ENCODE measurements at places on chromosomes 7 and 10.

GRCh38 chr10:66927251-66927935 lies 1.6 kb downstream of the LRRTM3 start:
- no peak for DNase-seq

DNA sequence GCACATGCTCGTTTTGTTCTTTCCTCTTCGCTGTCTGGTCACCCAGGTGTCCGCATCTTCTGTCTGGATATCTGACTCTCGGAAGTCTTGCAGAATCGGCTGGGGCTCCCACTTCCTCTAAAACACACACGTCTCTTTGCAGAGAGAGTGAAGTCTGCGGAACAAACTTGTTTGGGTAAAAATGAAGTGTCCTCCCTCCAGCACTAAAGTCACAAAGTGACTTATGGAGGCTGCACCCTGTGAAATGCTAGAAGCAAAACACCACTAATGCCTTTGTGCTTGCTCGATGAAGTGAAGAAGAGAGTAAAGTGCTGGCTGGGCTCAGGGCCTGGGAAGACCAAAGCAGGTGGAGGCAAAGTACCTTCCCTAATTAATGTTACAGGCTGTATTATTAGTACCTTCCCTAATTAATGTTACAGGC lies 71.4 kb downstream of the FGFR2 start:
- no peak for DNase-seq

GRCh38 chr10:83367036-83367435 lies 772.3 kb upstream of the GHITM start:
- DNase-seq: no peak

GRCh38 chr7:141884539-141885225 lies 31.5 kb upstream of the OR9A4 start:
- no peak for DNase-seq

- DNase-seq: no peak
These were observed 42.2 kb upstream of the CABCOCO1 start for GRCh38 chr10:61620506-61620905.

- DNase-seq: no peak
These were observed 160.5 kb downstream of the SND1 start for GRCh38 chr7:127812540-127812939.

DNA sequence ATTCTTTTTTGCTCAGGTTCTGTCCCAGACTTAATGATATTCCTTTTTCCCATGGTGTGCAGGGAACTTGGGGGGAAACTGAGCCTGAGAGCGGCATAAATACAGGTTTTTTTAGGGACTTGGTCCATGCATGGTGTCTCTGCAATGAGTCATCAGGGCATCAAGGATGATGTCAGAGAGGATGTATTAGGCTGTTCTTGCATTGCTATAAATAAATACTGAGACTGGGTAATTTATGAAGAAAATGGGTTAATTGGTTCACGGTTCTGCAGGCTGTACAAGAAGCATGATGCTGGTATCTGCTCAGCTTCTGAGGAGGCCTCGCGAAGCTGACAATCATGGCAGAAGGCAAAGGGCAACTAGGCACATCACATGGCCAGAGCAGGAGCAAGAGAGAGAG lies 185.4 kb downstream of the RAB11FIP2 start:
- DNase-seq: peak; percentile 9

GRCh38 chr7:142626420-142627035 lies 122.7 kb upstream of the PRSS1 start:
- peak; percentile 20 for DNase-seq

GRCh38 chr7:40580776-40581175 lies 446.0 kb downstream of the SUGCT start:
- no peak for DNase-seq

GRCh38 chr7:139029353-139029752 lies 6.5 kb downstream of the ZC3HAV1L start:
- no peak for DNase-seq

DNA sequence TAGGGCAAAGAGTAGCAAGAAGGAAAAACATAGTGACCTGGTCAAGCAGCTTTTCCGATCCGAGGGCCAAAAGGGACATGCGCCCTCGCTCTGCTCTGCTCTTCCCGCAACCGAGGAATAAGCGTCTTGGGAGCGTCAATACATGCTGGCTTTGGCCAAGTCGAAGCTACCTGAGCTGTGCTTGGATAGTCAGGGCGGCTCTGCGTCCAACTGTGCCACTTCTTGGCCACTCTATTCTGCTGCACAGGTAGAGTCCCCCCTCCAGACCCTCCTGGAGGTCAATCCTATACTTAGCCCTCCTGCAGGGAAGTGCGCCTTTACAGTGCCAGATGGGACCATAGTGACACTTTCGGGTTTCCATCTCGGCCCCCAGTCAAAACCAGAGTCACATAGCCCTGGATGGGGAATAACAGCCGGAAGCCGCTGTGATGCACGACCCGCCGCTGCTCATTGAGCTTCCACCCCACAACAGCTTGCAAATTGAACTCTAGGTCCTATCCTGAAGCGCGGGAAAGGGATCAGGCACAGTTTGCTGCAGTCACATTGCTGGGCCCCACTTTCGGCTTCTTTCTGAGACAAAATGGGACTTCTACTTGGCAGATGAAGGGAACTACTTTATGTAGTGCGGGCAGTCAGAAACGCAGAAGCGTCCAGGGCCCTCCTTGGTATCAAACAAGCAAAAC lies 1.1 kb upstream of the HPSE2 start:
- DNase-seq: no peak

DNA sequence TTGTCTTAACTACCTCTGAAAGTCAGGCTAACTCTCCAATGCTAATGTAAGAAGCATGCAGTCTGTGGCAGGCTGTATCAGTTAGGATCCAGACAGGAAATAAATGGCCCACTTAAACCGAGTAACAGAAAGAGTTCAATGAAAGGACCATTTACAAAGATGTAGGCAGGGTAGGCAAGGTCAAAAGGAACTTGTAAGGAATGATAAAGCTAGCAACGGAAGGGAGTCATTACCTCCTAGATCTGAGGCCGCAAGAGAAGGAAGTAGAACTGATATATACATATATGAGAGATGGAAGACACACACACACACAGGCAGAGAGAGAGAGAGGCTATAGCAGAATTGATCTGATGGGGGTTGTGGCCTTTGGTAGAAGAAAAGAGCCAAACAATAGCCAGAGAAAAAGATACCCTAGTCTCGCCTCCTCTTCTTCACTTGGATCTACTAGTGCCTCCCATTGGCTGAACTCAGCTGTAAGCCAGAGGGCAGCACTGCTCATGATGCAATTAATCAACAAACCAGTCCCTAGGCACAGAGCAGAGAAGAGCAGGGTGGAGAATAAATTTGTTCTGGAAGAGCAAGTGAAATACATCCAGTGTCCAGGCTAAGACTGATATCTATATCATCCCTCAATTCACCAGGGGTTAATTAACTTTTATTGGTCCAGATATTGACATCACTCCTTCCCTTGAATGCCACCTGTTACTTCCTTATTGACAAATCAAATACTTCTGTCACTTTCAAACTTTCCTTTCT lies 91.2 kb downstream of the LSMEM1 start:
- DNase-seq: no peak

DNA sequence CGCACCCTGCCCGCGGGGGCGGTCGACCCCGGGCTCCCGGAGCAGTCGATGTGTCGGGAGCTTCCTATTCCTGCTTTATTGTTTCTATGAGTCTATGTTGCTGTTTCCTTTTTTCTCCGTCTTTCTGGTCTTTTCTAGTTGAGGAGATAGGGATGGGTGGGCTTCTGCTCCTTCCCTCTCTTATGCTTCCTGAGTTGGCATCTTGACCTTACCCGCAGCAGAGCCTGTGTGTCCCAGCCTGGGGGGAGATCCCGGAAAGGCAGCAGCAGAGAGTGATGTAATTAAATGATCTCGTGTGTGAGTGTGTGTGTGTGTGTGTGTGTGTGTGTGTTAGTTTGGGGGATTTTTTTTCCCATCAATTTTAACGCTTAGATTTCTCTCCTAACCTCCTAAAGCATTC lies 486 bp upstream of the SORCS1 start:
- peak; percentile 1 for DNase-seq

GRCh38 chr7:29607259-29607658 lies 43.6 kb downstream of the PRR15 start:
- no peak for DNase-seq

GRCh38 chr10:13624630-13625029 lies 37.9 kb downstream of the PRPF18 start:
- DNase-seq: no peak

GRCh38 chr7:380711-381210 lies 90.8 kb downstream of the FOXL3 start:
- DNase-seq: no peak

DNA sequence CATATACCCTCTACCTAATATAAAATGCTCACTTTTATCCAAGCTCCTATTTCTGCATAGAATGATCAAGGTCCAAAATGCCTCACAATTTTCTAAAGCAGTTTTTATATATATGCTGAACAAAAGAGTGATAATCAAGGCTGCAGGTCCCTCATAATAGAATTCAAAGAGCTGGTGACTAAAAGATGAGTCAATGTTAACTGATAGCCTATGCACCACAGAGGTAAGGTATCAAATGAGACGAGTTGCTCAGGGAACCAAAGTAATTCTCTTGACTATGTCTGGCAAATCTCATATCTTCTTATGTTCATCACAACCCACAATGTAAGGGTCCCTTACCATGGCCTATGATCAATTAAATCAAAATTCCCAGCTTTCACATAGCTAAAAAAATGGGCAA lies 15.2 kb downstream of the PDZD8 start:
- no peak for DNase-seq

- no peak for DNase-seq
These were observed 397.8 kb upstream of the NRP1 start for GRCh38 chr10:33732161-33732680.

- DNase-seq: no peak
These were observed 102.7 kb upstream of the TNRC18 start for GRCh38 chr7:5526100-5526905.

DNA sequence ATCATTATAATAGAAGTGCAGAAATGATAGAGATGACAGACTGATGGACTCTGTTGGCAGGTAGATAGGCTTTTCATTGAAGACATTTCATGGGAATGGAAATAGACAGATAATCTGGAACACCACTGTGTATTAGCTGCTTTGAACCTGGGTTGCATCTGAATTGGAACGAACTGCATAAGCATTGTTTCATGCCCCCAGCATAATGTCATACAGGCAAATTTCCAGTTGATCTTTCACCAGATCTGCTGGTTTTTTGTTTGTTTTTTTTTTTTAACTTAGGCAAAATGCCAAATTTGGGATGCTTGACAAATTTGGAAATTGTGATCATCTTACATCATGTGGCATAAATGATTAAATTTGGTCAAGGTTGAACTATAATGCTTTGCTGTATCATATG lies 172.1 kb upstream of the AOAH start:
- DNase-seq: no peak

- no peak for DNase-seq
These were observed 124.9 kb downstream of the ELFN1 start for GRCh38 chr7:1794888-1795542.

GRCh38 chr7:33750177-33750576 lies 155.2 kb upstream of the BMPER start:
- peak; percentile 87 for DNase-seq

DNA sequence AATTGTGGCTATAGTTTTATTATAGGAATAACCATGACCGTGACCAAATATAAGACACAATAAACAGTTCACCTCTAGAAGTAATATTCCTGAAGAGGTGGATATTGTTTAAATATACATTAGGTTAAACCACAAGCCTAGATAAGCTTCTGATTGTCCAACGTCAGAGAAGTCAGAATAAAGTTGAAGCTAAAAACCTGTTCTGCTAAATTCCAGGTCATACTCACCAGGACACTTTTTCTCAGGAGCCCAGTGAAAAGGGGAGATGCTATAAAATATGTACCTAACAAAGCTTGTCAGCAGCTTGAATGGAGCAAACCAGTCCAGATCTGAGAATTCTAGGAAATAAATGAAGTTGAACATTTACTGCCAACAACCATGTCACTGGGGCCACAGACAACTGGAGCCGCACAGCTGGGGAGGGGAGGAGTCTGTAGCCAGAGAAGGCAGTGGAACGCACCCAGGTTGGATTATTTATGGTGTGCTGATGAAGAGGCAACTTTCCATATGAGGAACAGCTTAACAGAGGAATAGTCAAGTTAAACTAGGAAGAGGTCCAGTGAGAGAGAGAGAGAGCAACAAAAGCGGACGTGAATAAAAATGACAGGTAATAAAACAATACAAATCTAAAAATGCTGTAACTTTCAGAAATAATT lies 191.1 kb downstream of the ZNF438 start:
- peak; percentile 75 for DNase-seq

DNA sequence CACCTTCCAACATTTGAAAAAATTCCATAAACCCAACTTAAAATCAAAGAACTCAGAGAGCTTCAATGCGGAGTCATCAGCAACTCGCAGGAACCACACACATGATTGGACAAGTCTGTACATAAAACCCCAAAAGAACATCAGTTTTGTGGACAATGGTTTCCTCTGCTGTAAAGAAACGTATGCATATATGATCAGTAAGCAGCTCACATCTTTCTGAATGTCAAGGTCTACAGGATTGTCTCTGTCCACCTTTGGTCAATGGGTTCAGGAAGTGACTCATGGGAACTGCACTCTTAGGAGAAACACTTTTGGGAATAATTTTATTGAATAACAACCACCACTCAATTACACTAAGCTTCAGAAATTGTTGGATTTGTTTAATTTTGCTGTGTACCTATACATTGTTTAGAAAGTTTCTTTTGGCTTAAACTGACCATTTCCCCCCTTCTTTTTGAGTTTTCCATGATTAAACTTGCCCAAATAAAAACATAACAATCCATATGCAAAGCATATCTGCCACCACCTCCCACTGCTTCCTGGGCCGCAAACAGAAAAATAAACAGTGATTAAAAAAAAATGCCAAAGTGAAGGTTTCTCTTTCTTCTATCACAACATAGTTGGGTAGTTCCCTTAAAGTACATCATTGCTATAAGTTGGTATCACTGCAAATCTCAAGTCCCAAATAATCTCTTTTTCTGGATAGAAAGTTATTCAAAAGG lies 27.3 kb upstream of the AFAP1L2 start:
- DNase-seq: no peak

DNA sequence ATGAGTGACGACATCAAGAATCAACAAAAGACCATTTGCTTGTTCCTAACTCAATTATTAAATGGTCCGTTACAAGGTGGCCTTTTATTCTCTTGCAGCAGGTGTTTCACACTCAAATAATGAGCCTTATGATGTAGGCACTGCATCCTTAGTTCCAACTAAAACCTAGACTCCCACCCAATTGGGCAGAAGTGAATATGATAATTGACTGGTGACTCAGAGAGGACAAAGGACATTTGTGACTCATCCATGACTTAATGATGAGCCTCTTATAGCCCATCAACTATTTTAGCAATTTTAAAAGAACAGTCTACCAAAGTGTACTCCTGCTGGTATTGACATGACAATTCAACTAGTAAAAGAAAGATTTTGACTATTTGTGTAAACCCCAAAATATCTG lies 1027.8 kb upstream of the PHF14 start:
- no peak for DNase-seq
